OCI-M1 (cell line): ENCODE measurements at places on chromosomes 2 and 18.

GRCh38 chr2:206296128-206296527, 21.7 kb downstream of the ZDBF2 start:
- no peak for DNase-seq

- no peak for DNase-seq
These were observed 273.0 kb upstream of the ID2 start for GRCh38 chr2:8408560-8409460.

DNA sequence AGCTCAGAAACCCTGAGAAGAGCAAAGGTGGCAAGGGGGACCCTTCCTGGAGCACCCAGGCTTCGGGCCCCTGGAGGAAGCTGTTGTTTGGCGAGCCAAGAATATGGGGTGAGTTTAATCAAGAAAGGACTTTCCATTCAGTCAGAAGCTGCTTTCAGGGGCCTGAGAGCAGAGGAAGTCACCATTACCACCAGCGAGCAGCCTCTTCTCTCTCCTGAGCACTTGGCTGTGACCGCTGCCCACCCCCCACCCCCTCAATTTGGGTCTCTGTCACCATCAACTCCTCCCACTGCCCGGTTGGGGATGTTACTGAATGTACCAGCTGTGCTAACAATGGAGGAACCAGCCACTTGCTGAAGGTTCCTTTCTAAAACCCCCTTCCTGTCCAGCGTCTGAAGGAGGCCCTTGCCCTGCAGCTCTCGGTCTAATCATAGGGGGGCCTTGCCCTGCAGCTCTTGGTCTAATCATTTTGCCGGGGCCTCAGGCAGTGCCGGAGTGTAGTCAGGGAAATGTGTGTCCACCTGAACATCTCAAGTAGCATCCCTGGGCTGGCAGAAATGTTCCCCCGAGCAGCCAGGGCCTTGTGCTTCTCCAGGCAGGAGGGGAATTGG, 943 bp downstream of the INPP5D start:
- peak; percentile 30 for DNase-seq

DNA sequence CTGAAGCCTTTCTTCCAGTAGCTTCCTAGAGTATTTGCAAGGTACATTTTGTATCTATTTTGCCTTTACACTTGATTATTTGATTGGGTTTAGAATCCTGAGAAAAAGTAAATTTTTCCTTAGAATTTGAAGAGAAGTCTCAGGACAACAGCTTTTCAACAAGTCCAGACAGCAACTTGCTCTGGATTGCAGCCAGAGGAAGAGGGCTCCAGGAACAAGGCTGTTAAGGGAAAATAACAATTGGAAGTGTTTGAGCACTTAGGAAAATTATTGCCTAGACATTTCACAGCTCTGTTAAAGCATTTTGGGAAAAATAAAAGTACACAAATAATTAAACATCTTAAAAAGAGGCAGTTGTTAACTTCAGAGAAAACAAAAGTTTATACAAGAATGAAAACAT, 58.3 kb upstream of the RAPGEF4 start:
- DNase-seq: no peak

GRCh38 chr2:119221609-119222008, 2.0 kb upstream of the STEAP3 start:
- DNase-seq: no peak

GRCh38 chr2:228522276-228522675, 340.8 kb upstream of the SPHKAP start:
- DNase-seq: no peak

- DNase-seq: peak; percentile 80
These were observed 43.3 kb upstream of the PLB1 start for GRCh38 chr2:28452534-28453081.

DNA sequence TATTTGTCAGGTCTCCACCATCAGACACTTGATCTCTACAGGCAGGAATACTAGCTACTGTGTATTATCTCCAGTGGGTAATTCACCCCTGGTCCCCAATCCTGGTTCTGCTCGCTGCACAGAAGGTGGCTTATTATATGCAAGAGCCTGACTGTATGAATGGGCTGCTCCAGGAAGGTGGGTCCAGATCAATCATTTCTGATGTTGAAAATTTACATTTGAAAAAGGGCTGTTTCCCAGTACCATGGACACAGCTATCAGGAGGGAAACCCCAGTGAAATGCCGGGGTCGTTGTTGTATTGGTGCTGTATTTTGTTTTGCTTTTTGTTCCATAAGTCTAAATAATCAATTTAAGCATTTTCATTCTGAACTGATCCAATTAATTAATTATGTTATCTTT, 367.6 kb downstream of the RND3 start:
- DNase-seq: no peak

- DNase-seq: peak; percentile 43
These were observed 4.8 kb downstream of the DHRS9 start for GRCh38 chr2:169073963-169074751.

- DNase-seq: no peak
These were observed 128.0 kb downstream of the ASB1 start for GRCh38 chr2:238554468-238555315.

GRCh38 chr2:70831861-70832260, 3.8 kb downstream of the CD207 start:
- no peak for DNase-seq

GRCh38 chr2:68465081-68465916, 1.8 kb downstream of the FBXO48 start:
- no peak for DNase-seq

GRCh38 chr18:59917422-59917821, 17.6 kb downstream of the PMAIP1 start:
- DNase-seq: peak; percentile 70

GRCh38 chr2:108805782-108806181, 19.2 kb downstream of the CCDC138 start:
- peak; percentile 47 for DNase-seq

DNA sequence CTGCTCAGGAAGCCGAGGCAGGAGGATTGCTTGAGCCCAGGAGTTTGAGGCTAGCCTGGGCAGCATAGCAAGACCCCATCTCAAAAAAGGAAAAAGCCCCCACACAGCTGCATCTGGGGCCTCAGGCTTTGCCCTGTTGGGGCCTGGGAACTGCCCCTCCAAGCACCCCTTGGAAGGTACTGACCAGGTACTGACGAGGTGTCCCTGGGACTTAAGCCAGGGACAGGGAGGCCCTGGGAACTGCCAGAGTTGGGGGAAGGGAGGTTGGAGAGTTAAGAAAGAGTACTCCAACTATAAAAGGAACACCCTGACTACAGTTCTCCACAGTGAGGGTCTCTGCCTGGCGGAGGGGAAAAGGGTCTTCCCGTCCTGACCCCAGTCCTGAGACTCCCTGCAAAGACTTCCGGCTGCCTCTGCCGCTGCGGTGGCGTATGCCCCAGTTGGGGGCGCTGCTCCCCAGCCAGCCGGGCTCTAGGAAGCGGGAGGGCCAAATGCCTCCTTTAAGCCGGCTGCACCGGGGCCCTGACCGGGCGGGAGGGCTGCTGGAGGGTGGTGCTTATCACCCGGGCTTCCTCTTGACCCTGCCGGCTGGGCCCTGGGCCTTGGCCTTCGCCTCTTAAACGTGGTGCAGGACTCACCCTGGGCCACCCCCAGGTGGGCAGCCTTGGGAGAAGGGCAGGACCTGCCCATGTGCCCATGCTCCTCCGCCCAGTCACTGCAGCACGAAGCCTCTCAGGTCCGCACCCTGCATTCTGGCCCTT, 12.8 kb downstream of the SLC30A3 start:
- DNase-seq: peak; percentile 91

DNA sequence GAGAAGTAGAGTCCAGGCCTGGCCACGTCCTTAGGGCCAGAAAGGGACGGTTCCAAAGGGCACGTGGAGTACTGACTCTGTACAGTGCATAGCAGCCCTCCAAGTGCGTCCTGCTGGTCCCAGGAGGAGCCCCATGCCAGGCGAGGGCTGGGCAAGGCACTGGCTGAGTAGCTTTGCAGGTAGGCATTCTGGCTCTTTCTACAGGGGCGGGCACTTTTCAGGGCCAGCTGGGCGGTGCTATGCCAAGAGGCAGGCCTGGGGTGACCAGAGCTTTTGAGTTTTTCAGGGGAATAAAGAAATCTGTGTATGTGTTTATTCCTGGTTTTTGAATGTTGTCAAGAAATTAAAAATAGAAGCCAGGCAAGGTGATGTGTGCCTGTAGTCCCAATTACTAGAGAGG, 15.4 kb upstream of the GLI2 start:
- no peak for DNase-seq

DNA sequence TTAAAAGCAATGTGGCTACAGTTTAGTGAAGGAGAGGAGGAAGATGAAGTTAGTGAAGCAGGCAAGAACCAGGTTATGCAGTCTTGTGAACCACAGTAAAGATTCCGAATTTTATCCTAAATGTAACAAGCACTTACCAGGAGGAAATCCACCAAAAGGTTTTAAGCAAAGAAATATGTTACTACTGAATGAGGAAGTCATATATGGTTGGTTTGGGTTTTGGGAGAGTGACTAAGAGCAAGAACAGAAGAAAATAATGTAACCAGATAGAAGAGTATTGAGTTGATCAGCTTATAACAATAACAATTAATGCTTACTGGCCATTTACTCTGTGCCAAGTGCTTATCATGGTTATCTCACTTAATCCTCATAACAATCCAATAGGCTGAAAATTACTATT, 1.9 kb downstream of the USP37 start:
- peak; percentile 24 for DNase-seq

- peak; percentile 47 for DNase-seq
These were observed 2.9 kb upstream of the EPB41L3 start for GRCh38 chr18:5546660-5547059.

GRCh38 chr18:24083550-24083949, 55.3 kb upstream of the CABYR start:
- no peak for DNase-seq

- DNase-seq: no peak
These were observed 188.7 kb upstream of the TWIST2 start for GRCh38 chr2:238659231-238659630.

GRCh38 chr2:237725661-237726060, 72.9 kb upstream of the RBM44 start:
- DNase-seq: no peak

DNA sequence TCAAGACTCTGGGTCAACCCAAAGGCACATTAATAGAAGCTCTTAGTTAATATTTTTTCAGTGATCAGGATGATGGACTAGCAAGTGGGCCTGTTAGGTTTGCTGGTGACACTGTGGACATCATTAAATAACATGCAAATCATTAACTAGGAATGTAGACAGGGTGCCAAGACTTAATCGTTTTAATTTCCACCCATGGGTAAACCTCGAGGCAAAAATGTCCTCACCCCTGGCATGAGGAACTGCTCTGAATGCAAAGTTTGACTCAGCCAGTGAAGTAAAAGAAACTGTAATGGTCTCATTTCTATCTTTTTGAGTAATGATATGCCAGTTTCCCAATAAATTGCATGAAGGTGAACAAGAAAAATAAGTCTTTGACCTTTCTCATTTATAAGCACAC, 152.6 kb upstream of the MEX3C start:
- no peak for DNase-seq

GRCh38 chr2:21265752-21266151, 142.0 kb downstream of the TDRD15 start:
- no peak for DNase-seq

DNA sequence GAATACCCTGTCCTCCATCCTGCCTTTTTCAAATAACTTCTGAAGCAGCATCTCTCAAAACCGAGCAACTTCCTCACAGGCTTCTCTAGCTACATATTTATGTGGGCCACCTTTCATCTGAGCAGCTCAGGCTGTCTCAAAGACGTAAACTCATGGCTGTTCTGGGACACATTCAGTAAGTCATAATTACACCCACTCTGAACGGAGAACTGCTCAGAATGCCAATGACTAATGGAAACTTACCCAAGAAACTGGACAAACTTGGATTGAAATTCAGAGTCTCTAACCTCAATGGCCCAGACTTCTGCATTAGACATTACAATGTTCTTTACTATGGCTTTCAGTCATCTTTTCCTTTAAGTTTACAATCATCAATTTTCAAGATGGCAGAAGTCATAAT, 145.2 kb downstream of the RAD51AP2 start:
- no peak for DNase-seq

DNA sequence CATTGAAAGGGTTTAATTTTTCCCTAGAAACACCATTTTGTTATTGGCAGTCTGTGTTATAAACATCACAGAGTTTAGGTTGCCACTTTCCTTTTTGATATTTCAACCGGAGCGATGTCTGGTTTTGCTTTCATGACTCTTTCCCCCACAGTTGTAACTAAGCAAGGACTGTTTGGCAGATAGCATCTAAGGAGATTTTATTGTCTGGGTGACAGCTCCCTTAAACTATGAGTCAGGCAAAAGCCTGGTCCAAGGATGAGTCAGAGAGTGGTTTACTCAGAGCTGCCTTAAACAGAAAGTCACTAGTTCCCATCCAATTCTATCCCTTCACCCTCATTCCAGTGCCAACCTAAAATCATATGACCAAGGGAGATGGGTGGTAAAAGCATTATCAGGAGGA, 341.6 kb upstream of the VWC2L start:
- peak; percentile 83 for DNase-seq

DNA sequence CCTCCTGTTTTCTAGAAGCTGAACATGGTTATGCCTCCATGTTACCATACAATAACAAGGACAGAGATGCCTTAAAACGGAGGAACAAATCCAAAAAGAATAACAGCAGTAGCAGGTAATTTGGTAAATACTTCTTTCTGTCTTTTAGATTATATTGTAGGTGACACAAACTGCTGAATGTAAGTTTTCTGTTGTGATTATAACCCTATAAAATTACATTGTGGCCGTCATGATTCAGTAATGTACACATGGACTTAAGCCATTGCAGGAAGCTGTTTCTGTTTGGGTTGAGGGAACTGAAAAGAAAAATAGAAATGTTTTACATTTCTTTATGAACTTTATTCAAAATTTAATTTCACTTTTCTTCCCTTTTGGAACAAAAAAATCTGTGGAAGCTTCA, 1.2 kb downstream of the MXD1 start:
- DNase-seq: peak; percentile 34

- DNase-seq: peak; percentile 84
These were observed 44.6 kb downstream of the FAM124B start for GRCh38 chr2:224357098-224357901.

GRCh38 chr2:64267699-64268098, 123.5 kb upstream of the PELI1 start:
- DNase-seq: no peak

DNA sequence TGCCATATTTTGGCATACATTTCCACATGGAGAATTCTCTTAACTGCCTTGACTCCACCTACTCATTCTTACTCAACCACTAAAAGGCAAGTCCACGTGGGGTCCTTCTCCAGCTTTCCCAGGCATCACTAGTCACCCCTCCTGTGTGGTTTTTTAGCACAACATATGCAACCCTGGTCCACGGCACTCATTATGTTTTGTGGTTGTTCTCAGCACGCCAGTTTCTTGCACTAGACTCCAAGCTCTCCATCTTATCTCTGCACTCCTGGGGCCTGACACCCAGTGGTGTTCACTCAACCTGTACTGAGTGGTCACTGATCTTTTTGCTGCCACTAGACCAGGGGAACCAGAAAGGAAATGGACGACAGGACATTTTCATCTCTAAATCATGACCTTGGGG, 18.0 kb downstream of the MARCHF4 start:
- DNase-seq: peak; percentile 46

- peak; percentile 71 for DNase-seq
These were observed 1500.6 kb upstream of the TMEFF2 start for GRCh38 chr2:193695367-193695766.

- peak; percentile 80 for DNase-seq
These were observed 21.1 kb upstream of the LYPD6B start for GRCh38 chr2:149017116-149017985.

- peak; percentile 1 for DNase-seq
These were observed 16.0 kb upstream of the SPHKAP start for GRCh38 chr2:228197504-228197903.
